ENCODE measurements at places on chromosomes 11 and 22. TPM values are rescaled to one million over a fixed set of nuclear protein-coding genes. Genes with fewer than 3 reads are reported as not detected.
A peak's percentile ranks its signal among the peaks of the same experiment; 100 is the strongest.

GRCh38 chr11:48091426-48092102 lies 111.2 kb downstream of the PTPRJ start:
- H3K36me3 ChIP-seq = no peaks in the 10 kb centered on the region
- no peak for DNase-seq
- peaks cover 2% of the 10 kb centered on the region for H3K27me3 ChIP-seq
- H3K4me3 ChIP-seq = no peak overlapping the region
- peaks cover 35% of the 10 kb centered on the region for H3K4me1 ChIP-seq
- no peak overlapping the region for H3K27ac ChIP-seq

HBD gene
- total RNA-seq = not detected

DNA sequence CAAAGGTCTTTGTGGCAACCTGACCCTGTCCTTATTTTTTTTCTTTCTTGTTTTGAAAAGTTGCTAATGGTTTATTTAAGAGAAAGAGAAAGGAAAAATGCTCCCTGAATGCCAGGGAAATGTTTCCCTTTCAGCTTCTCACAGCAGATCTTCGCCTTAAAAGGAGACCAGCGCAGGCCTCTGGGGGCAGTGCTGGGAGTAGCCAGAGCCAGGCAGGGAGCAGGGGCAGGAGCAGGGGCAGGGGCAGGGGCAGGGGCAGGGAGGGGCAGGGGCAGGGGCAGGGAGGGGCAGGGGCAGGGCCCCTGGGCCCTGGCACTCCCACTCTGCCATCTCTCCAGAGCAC lies 5.1 kb downstream of the MOB2 start:
- no peaks in the 10 kb centered on the region for H3K27me3 ChIP-seq
- no peaks in the 10 kb centered on the region for H3K36me3 ChIP-seq
- no peaks in the 10 kb centered on the region for H3K4me1 ChIP-seq
- DNase-seq = no peak
- H3K27ac ChIP-seq = no peak overlapping the region
- H3K4me3 ChIP-seq = no peak overlapping the region

GRCh38 chr11:30393012-30393411 lies 70.1 kb downstream of the ARL14EP start:
- no peak overlapping the region for H3K27ac ChIP-seq
- H3K4me1 ChIP-seq = no peaks in the 10 kb centered on the region
- no peaks in the 10 kb centered on the region for H3K36me3 ChIP-seq
- H3K4me3 ChIP-seq = no peak overlapping the region

- H3K4me1 ChIP-seq = peaks cover 15% of the 10 kb centered on the region
- H3K36me3 ChIP-seq = no peaks in the 10 kb centered on the region
- no peak overlapping the region for H3K27ac ChIP-seq
- H3K4me3 ChIP-seq = no peak overlapping the region
These were observed 210.8 kb downstream of the PGR start for GRCh38 chr11:100918551-100919500.

- no peaks in the 10 kb centered on the region for H3K36me3 ChIP-seq
- no peaks in the 10 kb centered on the region for H3K4me1 ChIP-seq
- DNase-seq = no peak
- H3K4me3 ChIP-seq = peak overlapping the region; percentile 76
These were observed 568 bp upstream of the BIK start for GRCh38 chr22:43109921-43110443.

- peaks cover 50% of the 10 kb centered on the region for H3K4me1 ChIP-seq
- peak; percentile 89 for DNase-seq
- peaks cover 15% of the 10 kb centered on the region for H3K36me3 ChIP-seq
- H3K4me3 ChIP-seq = peak overlapping the region; percentile 51
- H3K27me3 ChIP-seq = peaks cover 2% of the 10 kb centered on the region
- peak overlapping the region; percentile 96 for H3K27ac ChIP-seq
These were observed 31.5 kb upstream of the CYB5R3 start for GRCh38 chr22:42680648-42681047.

DNA sequence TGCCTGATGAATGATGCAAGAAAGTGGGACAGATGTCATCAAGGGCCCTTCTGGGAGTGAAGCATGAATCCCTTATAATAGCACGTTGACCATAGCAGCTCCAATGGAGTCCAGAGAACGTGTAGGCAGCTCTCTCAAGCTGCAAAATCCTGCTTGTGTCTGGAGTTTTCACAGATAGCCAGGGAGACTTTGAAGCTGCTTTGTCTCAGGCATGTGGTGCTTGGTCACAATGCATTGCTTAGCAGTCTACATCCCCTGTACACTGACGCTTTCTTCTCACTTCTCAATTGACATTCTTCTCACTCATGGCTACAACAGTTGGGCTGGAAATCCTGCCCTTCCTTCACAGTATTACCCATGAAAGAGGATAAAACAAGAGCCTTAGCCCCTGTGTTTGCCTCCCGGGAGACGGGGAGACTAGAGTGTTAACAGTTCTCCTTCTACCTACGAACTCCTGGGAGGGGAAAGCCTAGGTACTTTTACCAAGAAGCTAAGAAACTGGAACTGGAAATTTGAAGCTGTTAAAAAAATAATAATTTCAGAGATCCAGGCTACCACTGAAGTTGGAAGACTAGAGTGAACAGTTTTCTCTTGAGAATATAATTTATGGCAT lies 20.7 kb upstream of the MMP7 start:
- no peak overlapping the region for H3K4me3 ChIP-seq
- H3K27me3 ChIP-seq = peaks cover 22% of the 10 kb centered on the region
- H3K4me1 ChIP-seq = peaks cover 9% of the 10 kb centered on the region
- DNase-seq = no peak
- no peaks in the 10 kb centered on the region for H3K36me3 ChIP-seq

CBX7 gene
- 8.3 TPM for total RNA-seq

KRTAP5-3 gene
- total RNA-seq = not detected

DNA sequence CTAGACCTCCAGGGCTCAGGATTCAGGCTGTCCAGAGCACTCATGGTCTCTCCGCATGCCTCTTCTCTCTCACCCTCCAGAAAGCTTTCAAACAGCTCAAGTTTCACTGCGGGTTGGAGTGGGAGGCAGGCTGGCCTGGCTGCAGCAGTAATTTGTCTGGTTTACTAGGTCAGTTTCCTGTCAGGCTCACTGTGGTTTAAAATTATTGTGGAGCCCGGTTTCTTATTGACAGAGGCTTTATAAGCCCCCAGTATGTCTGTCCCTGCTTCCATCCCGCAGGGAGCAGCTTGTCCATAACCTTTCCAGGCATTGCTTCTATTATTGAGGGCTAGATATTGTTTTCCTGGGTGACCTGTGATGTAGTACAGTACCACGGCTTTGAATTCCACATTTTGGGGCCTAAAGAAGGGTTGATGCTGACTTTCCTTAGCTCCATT lies 235.3 kb upstream of the SORL1-AS1 start:
- H3K36me3 ChIP-seq = no peaks in the 10 kb centered on the region
- no peaks in the 10 kb centered on the region for H3K27me3 ChIP-seq
- H3K4me1 ChIP-seq = peaks cover 38% of the 10 kb centered on the region
- no peak overlapping the region for H3K4me3 ChIP-seq
- H3K27ac ChIP-seq = peak overlapping the region; percentile 18
- no peak for DNase-seq

GRCh38 chr11:130414107-130415080 lies 14.0 kb downstream of the ADAMTS8 start:
- H3K36me3 ChIP-seq = no peaks in the 10 kb centered on the region
- DNase-seq = peak; percentile 9
- H3K4me3 ChIP-seq = peak overlapping the region; percentile 10
- peaks cover 30% of the 10 kb centered on the region for H3K4me1 ChIP-seq
- peaks cover 27% of the 10 kb centered on the region for H3K27me3 ChIP-seq

- H3K36me3 ChIP-seq = peaks cover 15% of the 10 kb centered on the region
- peaks cover 17% of the 10 kb centered on the region for H3K4me1 ChIP-seq
- no peak overlapping the region for H3K4me3 ChIP-seq
- H3K27ac ChIP-seq = peak overlapping the region; percentile 3
- DNase-seq = no peak
These were observed 41.3 kb upstream of the MN1 start for GRCh38 chr22:27842669-27843431.

DNA sequence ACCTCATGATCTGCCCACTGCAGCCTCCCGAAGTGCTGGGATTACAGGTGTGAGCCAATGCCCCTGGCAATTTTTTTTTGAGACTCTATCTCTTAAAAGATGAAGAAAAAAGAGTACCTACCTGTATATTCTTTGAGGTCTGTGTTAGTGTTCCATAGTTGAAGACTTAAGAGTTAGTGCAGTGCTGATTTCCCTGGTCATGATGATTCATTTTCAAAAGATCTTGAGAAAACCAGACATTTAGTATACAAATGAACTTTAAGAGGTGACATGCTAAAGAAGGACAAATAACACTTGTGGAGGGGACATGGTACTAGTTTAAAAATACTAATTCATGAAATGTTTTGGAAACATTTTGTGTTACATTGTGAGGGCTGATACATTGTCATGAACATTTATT lies 17.7 kb downstream of the CBL start:
- no peaks in the 10 kb centered on the region for H3K27me3 ChIP-seq
- peaks cover 8% of the 10 kb centered on the region for H3K36me3 ChIP-seq
- DNase-seq = peak; percentile 36
- peak overlapping the region; percentile 70 for H3K4me3 ChIP-seq
- H3K4me1 ChIP-seq = peaks cover 32% of the 10 kb centered on the region

Measured in HFFc6 (cell line).